ENCODE measurements at places on chromosomes 2 and 18.

DNA sequence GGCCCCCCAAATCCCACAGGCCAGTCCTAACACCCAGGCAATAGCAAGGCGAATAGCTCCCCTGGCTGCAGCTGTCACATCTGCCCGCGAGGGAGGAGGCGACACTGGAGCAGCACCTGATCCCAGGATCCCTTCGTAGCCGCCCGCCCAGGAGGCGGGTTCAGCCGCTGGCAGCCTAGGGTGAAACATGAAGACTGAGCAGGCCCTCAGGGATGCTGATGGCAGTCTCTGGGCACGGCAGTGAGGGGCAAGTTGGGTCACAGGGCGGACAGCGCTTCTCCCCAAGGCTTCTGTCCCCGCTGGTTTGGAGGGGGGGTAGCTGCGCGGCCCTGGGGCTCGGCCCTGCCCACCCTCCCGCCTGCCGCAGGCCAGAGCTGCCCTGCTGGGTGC, 1.9 kb downstream of the DNMT3A start:
- no peak for DNase-seq

GRCh38 chr2:129253461-129253812, 726.0 kb upstream of the RAB6C start:
- DNase-seq: no peak

GRCh38 chr2:63218800-63219526, 168.3 kb downstream of the OTX1 start:
- DNase-seq: no peak

DNA sequence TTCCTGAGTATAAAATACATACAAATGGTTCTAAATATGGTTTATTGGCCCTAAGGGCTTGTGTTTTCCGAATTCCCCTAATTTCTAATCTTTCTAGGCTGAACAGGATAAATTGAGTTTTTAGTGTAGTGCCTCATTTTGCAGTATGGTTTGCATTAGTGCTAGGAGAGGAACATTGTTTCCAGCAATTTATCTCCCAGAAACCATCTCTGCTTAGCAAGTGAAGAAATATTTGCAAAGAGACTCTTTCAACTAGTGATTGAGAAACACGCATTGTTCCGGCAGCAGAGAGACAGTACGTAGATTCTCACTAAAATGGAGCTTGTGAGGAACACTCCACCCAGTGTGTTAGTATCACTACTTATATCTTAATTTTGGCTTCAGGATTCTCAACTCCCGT, 177.8 kb upstream of the EPAS1 start:
- no peak for DNase-seq

DNA sequence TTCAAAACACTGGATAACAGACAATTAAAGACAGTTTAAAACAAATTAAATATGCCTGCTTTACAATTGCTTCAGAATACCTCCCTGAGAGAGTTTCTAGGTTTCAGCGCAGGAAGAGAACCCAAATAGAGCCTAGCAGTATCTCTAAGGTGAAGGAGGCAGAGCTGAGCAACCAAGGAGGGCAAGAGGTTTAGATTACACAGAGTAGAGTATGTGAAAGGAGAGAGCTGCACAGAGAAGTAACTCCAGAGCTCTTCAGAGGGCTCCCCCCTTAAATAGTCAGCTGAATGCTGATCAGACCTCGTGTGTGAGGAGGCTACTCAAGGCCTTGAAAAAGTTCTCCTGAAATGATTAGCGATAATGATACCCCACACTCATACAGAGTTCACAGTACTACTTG, 386.5 kb upstream of the TCF4 start:
- DNase-seq: no peak

Measured in GM19239 (cell line).